ENCODE measurements at places on chromosomes 4 and X.

GRCh38 chr4:54005475-54005874, 58.9 kb downstream of the CHIC2 start:
- DNase-seq = no peak

DNA sequence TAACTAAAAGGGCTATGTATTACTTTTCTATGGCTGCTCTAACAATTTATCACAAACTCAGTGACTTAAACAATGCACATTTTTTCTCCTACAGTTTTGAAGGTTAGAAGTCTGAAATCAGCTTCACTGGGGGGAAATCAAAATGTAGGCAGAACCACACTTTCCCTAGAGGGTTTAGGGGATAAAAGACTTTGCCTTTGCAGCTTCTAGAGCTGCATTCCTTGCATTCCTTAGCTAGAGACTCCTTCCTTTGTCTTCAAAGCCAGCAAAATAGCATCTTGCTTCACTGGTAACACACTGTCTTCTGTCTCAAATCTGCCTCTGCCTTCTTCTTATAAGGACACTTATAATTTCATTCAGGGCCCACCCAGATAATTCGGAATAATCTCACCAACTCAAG, 152.4 kb upstream of the SPIN4 start:
- peak; percentile 33 for DNase-seq

GRCh38 chr4:59247032-59247431, 1953.1 kb upstream of the ADGRL3 start:
- DNase-seq = no peak

DNA sequence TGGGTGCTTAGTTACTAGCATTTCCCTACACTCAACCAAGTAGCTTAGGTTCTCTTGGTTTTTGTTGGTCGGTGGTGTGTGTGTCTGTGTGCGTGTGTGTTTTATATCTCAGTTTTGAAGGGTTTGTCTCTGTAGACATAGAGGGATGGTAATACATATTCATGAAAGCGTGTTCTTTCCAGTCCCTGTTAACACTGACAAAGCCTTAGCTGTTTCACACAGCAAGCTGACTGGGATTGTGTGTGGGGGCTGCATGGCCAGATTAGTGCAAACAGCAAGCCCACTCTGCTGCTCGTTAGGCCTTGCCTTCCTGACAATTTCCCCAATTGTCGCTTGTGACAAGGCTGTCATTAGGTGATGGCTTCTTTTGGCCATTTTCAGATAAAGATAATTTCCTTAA, 43.9 kb downstream of the ALPK1 start:
- no peak for DNase-seq

- no peak for DNase-seq
Measured at GRCh38 chrX:3529466-3530010, 183.1 kb upstream of the MXRA5 start.

GRCh38 chr4:174856926-174857800, 28.1 kb upstream of the GLRA3 start:
- no peak for DNase-seq

- DNase-seq = no peak
Measured at GRCh38 chr4:11634283-11634682, 205.6 kb upstream of the HS3ST1 start.

GRCh38 chr4:2799971-2800690, 7.2 kb downstream of the SH3BP2 start:
- no peak for DNase-seq

GRCh38 chr4:74338792-74339333, 26.1 kb upstream of the EREG start:
- no peak for DNase-seq

GRCh38 chrX:131217989-131218388, 71.1 kb downstream of the IGSF1 start:
- DNase-seq = no peak

DNA sequence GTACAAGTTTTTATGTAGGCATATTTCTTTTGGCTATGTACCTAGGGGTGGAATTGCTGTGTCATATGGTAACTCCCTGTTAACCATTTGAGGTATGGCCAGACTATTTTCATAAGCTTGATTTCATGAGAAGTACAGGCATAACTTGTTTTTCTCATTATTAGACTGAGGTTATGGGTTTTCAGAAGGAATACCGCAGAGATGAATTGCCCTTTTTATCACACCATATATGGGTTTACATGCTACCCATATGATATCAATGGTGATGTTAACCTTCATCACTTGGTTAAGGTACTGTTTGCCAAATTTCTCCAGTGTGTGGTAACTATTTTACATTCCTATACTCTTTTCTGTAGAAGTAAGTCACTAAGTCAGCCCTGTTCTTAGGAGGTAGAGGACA, 23.5 kb downstream of the RAB40A start:
- DNase-seq = no peak

- no peak for DNase-seq
Measured at GRCh38 chrX:96994093-96994492, 110.4 kb downstream of the RPA4 start.

DNA sequence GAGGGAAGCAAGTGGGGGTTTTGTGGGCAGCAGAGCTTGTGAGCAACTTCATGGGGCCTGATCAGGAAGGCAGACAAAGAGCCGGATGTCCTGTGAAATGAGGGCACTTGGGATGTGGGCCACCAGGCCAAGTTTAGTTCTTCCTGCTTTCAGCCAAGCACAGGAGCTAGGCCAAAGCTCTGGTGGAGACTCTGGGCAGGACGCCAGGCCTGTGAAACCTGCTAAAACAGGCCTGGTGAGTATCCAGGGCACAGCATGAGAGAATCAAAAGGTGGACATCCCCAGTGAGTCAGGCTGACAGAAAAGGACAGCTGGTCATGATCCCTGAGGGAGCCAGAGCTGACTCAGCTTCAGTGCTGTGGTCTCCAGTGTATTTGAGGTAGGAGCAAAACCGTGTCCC, 95.7 kb downstream of the NPNT start:
- peak; percentile 48 for DNase-seq

GRCh38 chr4:55124322-55125076, 896 bp downstream of the KDR start:
- DNase-seq = no peak

- DNase-seq = no peak
Measured at GRCh38 chrX:133359466-133359865, 55.8 kb downstream of the GPC4 start.

DNA sequence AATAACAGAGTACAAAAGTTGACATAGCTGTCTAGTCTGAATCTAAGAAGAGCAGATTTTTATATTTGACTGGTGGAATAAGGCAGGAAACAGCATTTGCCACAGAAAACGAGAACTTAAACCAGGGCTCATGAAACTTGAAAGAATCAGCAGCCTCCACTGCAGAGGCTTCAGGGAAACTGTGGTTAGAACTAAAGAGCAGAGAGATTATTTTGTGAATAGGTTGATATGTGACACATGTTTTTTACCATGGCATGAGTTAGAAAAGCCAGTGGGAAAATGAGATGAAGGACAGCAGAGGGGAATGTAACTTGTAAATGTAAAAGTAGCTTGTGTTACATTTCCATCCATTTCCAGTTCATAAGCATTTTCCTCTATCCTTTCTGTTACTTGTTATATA, 63.7 kb upstream of the CAMK2D start:
- peak; percentile 6 for DNase-seq

DNA sequence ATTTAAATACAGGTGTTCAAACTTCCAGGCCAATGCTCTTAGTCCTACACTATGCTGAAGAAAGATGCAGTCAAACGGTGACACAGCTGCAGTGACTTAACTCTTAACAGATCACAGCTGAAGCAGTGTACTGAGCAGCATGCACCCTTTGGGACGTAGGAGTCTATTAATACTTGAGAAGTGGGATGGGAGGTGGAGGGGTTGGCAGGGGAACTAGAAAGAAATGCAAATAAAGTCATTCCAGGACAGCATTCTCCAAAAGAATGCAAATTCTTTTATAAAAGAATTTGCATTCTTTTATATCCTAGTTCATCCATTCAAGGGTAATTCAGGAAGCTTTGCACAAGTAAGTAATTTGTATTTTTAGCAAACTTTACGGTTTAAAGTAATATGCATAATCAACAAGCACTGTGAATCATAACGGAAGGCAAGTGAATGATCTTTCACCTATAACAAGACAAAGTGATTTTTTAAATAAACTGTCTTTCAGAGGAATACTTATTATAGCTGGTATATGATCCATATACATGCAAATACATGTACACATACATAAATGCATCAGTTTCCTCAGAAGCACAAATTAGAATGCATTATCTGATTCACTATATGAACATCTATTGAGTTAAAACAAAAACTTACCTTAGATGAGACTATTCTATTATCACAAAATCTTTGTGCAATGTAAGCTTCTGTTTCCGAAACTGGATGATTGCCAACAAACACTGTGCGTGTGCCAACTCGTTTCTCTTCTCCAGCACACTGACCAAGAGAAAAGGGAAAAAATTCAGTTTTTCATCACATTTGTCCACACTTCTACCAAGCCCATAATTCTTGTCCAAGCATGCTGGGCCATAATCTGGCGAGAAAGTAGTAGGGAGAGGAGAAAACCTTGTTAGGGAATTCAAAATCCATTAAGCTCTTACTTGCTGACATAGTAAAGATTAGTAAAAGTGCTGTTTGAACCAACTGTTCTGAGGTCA, 106.5 kb downstream of the ATP11C start:
- peak; percentile 84 for DNase-seq

DNA sequence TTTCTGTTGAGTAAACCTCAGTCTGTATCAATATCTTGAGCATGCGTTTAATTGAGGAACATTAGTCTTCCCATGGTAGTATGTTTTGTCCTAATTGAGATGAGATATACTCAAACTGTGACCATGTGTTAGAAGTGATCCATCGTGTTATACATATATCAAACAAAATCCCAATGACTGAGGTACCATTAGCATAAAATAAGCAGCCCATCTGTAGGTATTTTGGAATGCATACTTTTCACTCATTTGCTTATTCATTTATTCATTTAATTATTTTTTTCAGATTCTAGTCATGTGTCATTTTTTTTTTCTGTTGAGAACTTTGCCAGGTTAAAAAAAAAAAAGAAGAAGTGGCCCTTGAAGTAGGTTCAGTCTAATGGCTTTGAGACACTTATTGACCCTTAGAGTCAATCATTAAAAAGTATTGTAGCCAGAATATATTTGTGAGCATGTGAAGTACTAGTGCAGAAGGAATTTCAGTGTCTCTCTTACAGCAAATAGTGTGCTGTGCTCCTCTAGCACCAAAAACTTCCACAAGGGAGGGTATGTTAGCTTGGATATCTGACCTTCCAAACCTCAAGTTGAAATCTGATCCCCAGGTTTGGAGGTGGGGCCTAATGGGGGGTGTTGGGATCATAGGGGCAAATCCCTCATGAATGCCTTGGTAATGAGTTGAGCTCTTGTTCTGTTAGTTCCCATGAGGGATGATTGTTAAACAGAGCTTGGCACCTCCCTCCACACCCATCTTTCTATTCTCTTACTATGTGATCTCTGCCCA, 130.8 kb upstream of the NPY2R start:
- no peak for DNase-seq

GRCh38 chrX:80667967-80668366, 141.7 kb downstream of the BRWD3 start:
- no peak for DNase-seq

- DNase-seq = no peak
Measured at GRCh38 chr4:116332508-116332907, 752.9 kb downstream of the TRAM1L1 start.

DNA sequence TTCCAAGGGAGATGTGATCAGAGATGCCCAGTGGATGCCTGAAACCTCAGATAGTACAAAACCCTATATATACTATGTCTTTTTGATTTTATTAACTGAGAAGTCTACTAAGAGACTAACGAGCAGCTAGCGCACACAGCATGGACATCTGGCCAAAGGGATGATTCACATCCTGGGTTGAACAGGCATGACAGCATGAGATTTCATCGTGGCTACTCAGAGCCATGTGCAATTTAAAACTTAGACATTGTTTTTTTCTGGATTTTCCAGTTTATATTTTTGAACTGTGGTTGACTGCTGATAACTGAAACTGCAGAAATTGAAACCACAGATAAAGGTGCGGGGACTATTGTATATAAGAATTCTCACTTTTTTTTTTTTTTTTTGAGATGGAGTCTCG, 2252.9 kb upstream of the AGA start:
- peak; percentile 97 for DNase-seq

GRCh38 chr4:40331961-40332360, 3.2 kb upstream of the CHRNA9 start:
- DNase-seq = no peak

DNA sequence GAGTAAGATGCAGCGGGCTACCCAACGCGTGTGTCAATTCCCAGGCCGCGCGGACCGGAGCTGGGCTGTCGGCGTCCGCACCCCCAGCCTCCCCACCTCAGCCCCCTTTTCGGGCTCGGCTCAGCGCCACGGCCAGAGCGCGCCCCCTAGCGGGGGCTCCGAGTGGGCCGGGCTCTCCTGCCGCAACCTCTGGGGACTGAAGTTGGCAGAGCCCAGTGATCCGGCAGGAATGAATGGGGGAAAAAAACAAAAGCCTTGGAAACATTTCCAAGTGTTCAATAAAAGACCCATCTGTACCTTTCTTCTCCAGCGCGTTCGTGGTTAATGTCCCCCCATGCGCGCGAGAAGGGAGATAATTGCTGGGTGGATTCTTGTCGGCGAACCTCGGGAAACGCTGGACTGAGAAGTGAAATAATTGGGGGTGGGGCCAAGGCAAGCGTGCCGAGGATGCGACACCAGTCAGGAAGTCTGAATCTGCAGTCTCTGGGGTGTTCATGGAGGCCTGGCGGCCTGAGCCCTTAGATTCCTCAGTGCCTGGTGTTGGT, 5.2 kb upstream of the ARX start:
- DNase-seq = no peak

DNA sequence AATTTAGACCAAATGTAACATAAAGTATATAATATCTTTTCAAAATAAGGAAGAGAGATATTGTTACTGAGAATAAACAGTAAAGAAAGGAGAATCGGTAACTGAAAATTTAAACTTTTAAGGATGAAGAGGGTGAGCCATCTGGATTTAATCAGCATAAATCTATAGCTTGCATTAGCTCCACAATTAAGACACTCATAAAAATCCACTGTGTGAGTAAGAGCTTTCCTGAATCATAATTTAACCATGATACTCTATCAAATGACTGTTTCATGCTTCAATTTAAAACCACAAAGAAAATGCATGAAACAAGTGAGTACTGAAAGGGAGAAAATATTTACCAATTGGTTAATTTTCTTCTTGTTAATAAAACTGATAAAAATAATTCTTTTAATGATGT, 951.5 kb upstream of the SLIT2 start:
- peak; percentile 61 for DNase-seq

DNA sequence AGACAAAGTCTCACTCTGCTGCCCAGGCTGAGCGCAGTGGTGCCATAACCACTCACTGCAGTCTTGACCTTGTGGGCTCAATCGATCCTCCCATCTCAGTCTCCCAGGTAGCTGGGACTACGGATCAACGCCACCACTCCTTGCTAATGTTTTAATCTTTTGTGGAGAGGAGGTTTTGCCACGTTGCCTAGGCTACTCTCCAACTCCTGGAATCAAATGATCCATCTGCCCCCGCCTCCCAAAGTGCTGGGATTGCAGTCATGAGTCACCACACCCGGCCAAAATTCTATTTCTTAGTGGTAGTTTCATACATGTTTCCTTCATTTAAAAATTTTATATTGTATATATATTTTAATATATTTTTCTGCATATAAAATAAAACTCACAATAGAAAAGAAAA, 125.8 kb upstream of the CLNK start:
- DNase-seq = peak; percentile 52
